ENCODE measurements at places on chromosomes 13 and 19.

GRCh38 chr13:59562924-59563323 lies 600.8 kb downstream of the DIAPH3 start:
- DNase-seq: no peak

- DNase-seq: no peak
Measured at GRCh38 chr13:98664047-98664446, 87.1 kb upstream of the STK24 start.

- no peak for DNase-seq
Measured at GRCh38 chr19:53994811-53995210, 3.4 kb downstream of the CACNG6 start.

GRCh38 chr19:46975011-46975924 lies 44.4 kb upstream of the NPAS1 start:
- DNase-seq: no peak

- DNase-seq: no peak
Measured at GRCh38 chr13:107482688-107483087, 732.6 kb downstream of the LIG4 start.

DNA sequence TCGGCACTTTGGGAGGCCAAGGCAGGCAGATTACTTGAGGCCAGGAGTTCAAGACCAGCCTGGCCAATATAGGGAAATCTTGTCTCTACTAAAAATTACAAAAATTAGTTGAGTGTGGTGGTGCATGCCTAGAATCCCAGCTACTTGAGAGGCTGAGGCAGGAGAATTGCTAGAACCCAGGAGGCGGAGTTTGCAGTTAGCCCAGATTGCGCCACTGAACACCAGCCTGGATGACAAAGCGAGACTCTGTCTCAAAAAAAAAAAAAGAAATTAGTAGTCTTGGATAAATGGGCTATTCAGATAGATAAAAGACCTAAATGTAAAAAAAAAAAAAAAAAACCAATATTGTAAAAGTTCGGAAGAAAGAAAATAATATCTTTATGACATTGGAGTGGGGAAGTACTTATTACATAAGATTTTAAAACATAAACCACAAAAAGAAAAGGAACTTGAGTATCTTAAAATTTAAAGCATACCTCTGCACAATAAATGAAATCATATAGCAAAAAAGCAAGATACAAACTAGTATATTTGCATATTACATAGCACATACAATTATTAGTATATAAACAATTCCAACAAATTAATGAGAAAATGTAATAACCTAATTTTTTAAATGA lies 26.7 kb upstream of the RNASEH2B start:
- DNase-seq: no peak

DNA sequence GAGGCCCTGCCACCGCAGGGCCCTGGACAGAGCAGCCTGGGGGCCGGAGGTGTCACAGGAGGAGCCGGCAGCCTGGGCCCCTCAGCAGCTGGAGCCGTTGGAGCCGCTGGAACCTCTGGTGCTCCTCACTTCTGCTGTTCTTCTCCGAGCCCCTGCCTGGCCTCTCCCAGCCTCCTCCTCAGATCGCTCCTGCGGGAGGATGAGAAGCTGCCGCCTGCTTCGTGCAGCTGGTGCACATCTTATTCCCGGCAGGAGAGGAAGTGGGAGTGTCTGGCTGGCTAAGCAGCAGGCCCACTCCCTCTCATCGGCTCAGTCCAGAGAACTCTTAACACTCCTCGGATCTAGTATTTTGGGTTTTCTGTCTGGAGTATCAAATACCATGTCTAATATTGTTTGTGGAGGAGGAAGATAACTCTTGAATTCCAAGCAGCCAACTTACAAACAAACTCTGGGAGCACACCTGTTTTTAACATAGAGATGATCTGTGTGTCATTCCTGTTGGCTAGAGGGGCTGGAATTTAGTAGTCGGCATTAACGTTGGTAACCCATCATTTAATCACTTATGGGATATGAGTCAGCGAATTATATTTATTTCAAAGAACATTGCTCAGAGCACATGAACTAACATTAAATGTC lies 37.1 kb upstream of the RNF113B start:
- DNase-seq: no peak

- DNase-seq: no peak
Measured at GRCh38 chr19:35751839-35752745, 3.7 kb downstream of the LIN37 start.

DNA sequence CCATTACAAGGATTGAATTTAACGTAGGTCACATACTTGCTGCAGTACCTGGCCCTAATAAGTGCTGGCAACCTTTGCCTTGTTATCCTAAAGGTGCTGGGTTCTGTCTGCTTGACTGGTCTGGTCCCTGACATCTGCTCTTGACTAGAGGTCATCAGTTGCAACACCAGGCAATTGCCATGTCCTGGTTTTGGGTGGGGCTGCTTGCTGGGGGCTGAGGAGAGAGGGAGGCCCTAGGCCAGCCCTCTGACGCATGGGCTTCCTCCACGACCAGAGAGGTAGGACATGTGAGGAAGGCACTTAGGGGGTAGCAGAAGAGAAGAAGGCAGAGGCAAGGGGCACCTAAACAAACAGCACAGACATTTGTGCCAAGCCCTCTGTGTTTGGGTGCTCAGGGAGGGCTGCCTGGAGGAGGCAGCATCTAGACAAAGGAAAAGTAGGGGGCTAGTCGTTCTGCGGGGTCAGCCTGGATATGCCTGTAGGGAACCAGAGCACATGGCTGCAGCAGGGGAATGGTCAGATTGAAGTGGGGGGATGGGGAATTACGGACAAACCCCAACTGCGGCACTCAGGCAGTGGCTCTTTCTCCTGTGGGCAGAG lies 21.7 kb downstream of the VSTM2B start:
- DNase-seq: no peak

- DNase-seq: no peak
Measured at GRCh38 chr13:51849145-51850101, 4.4 kb upstream of the TMEM272 start.

DNA sequence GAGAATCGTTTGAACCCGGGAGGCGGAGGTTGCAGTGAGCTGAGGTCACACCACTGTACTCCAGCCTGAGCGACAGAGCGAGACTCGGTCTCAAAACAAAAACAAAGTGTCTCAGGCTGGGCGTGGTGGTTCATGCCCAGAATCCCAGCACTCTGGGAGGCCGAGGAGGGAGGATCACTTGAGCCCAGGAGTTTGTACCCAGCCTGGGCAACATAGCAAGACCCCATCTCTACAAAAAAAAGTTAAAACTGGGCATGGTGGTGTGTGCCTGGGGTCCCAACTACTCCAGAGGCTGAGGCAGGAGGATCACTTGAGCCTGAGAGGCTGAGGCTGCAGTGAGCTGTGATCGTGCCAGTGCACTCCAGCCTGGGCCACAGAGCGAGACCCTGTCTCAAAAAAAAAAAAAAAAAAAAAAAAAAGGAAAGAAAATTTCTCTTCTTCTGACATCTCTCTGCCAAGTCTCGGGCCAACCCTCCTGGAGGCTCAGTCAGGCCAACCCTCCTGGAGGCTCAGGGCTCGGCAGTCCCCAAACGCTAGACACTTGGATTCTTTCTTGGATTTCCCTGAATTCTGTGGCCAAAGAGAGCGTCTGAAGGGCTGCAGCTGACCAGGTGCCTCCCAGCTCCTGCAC lies 26.3 kb downstream of the ARID3A start:
- no peak for DNase-seq
